ENCODE measurements at places on chromosomes 3 and 15. TPM values are rescaled to one million over a fixed set of nuclear protein-coding genes. Genes with fewer than 3 reads are reported as not detected.

DNA sequence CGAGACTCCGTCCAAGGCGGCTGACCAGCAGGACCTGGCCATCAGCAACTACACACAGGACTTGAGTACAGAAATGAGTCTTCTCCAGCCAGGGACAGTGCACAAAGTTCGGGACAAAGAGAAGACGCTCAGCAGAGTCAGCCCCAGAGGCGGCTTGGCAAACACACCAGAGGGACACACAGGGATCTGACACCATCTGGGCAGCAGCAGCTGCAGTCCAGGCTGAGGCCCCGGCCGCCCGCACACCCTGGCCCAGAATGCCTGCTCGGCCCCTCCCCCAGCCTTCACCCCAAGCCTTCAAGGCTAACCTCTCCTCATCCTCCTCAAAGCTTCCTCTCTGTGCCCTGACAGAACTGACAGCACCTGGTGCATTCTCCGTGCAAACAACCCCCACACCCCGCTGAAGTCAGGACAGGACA lies 61.1 kb downstream of the XXYLT1 start:
- DNase-seq = no peak

DNA sequence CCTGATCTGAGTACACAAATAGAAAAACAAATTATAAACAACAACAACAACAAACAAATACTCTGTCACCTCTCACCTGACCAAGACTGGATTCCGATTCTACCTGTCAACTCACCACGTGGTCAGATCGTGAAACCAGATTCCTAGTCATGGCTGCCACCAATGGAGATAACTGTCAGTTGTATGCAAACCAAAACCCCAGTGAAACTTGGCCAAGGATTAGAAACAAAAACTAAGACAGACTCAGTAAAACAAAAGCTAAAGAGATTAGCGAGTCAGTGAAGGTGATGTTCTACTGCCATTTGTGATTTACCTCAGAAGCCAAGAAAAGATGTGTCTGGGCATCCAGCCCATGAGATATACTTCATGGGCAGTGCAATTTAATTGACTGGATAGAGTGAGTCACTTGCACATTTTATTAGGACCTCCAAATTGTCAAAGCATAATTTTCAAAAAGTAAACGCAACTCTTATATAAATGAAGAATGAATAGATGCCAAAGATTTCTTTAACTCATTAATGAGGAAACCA lies 31.1 kb downstream of the PHLDB2 start:
- no peak for DNase-seq

DNA sequence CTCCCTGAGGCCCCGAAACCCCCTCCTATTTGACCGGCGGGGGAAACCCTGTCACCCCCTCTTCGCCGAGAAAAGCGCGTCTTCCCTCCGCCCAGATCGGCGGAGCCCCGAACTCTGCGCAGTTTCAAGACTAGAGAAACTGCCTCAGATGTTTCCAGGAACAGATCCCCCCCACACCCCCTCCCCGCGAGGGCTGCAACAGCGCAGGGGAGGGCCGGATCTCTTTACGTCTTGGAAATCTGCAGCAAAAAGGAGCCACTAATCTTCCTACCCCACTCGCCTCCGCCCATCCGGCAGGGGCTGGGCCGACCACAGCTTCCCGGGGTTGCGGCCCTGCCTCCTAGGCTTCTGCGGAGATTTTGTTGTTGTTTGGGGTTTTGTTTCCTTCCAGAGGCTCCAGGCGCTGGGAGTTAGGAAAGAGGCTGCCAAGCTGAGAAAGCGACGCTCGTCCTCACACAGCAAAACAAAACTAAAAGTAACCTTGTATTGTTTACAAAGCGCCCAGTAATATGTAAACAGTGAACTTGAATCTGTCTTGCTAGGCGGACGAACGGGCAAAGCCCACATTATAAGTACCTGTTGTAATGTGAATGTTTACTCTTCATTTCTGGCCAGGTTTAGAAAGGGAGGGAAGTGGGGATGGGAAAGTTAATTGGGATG lies 2.2 kb downstream of the FOXB1 start:
- DNase-seq = peak; percentile 95

GRCh38 chr3:52405066-52405465 lies 39.8 kb downstream of the SEMA3G start:
- no peak for DNase-seq

Gene CPLX3
- not detected for total RNA-seq

Gene KLHL40
- total RNA-seq = not detected

Gene P2RY1
- 3.9 TPM for total RNA-seq
